Erythroblast (primary cell): ENCODE measurements at places on chromosomes 5 and 9.

- no peak for DNase-seq
Observed at GRCh38 chr9:16867576-16868311, 2.7 kb downstream of the BNC2 start.

- no peak for DNase-seq
Observed at GRCh38 chr9:115132648-115133047, 14.7 kb upstream of the TNC start.

DNA sequence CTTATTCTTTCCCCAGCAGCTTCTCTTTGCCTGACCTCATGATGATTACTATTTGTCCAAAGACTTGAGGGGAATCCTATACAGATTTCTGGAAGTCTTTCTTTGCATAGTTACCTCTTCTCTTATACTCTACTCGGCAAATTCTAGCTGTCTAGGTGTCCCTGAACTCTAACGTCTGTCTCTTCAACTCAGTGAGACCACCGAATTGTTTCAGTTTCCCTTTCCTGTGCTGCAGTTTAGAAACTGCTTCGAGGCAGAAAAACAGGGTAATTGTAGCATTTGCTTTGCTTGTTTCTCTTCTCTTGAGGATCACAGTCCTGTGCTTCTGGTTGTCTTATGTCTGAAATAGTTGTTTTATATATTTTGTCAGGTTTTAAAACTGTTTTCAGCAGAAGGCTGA lies 14.8 kb downstream of the LVRN start:
- no peak for DNase-seq

DNA sequence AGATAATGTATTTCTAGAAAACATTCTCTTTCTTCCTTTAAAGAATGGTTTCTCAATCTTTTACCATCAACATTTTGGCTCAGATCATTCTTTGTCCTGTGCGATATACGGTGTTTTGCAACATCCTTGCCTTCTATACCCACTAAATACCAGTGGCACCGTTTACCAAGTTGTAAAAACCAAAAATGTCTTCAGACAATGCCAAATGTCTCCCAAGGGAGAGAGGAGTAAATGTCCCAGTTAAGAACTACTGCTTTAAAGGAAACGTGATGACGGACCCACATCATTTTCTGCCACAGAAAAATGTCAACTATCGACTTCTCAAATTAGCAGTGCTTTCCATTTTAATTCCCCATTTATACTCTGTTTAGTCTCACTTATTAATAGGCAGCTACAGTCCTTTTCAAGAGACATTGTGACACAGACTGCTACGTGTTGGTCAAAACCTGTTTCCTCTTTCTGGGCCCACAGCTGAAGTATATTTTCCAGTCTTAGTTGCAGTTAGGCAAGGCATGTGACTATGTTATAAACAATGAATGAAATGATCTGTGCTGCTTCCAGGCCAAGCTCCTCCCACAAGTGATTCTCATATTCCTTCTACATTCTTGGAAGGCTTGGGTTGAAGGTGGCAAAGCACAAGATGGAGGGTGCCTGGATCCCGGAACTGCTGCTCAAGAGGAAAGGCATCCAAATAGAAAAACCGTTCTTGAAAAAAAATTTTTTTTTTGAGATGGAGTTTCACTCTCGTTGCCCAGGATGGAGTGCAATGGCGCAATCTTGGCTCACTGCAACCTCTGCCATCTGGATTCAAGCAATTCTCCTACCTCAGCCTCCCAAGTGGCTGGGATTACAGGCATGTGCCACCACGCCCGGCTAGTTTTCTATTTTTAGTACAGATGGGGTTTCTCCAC lies 8.8 kb downstream of the PRXL2C start:
- DNase-seq: no peak

GRCh38 chr9:22229069-22229468 lies 217.6 kb upstream of the DMRTA1 start:
- no peak for DNase-seq

- DNase-seq: no peak
Observed at GRCh38 chr9:90107726-90108655, 503.2 kb downstream of the GADD45G start.

DNA sequence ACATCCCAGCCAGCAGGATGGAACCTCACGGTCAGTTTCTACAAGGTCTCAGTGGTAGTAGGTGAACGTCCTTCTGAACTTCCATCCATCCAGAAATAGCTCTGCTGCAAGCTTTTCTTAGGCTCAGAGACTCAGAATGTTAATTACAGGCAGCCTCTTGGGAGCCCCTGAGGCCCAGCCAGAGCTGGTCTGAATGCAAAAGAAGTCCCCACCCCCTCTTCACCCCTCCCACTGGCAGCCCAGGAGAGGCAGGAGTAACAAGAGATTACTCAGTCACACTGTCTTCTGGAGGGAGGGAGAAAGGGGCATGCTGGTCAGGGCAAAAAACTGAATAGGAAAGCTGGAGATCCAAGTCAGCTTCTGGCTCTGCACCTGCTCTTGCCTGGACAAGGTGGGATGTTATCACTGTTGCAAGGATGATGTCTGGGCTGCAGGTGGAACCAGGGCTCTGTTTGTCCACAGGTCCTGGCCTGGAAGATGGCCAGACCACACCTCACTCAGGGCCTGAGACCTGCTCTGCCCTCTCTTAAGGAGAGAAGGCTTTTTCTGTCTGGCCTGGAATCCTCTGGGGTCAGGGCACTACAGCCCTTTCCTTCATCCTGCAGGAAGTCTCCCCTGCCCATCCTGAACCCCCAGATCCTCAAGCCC lies 9.1 kb downstream of the ENHO start:
- DNase-seq: no peak

GRCh38 chr9:13436591-13436990 lies 157.1 kb upstream of the MPDZ start:
- no peak for DNase-seq

- no peak for DNase-seq
Observed at GRCh38 chr9:21943464-21943863, 50.7 kb downstream of the CDKN2A start.

GRCh38 chr5:125883223-125883622 lies 540.0 kb upstream of the GRAMD2B start:
- no peak for DNase-seq

- DNase-seq: no peak
Observed at GRCh38 chr9:14119694-14120514, 194.0 kb downstream of the NFIB start.

- no peak for DNase-seq
Observed at GRCh38 chr5:133456933-133457402, 155.4 kb downstream of the FSTL4 start.

- no peak for DNase-seq
Observed at GRCh38 chr9:115114546-115114945, 3.4 kb downstream of the TNC start.

GRCh38 chr9:79568337-79569101 lies 3.2 kb upstream of the TLE4 start:
- DNase-seq: no peak

- peak; percentile 79 for DNase-seq
Observed at GRCh38 chr9:129640871-129641749, 841 bp downstream of the ASB6 start.

DNA sequence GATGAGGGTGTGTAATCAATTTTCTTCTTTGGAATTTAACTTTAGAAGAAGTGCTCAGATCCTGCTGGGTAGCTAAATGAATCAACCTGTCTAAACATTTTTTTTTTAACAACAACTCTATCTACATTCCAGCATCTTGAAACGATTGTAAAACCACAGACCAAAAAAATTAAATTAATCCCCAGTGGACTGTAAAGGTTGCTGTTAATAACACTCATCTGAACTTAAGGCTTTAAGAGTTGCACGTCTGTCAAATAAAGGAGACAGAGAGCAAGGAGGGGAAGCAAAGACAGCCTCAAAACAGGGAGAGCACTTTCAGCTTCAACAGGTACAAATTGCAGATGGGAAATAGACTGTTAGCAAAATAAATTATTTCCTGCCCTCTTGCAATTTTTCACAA lies 548.5 kb downstream of the DTWD2 start:
- no peak for DNase-seq

GRCh38 chr9:109940561-109940960 lies 160.6 kb downstream of the PALM2AKAP2 start:
- no peak for DNase-seq

DNA sequence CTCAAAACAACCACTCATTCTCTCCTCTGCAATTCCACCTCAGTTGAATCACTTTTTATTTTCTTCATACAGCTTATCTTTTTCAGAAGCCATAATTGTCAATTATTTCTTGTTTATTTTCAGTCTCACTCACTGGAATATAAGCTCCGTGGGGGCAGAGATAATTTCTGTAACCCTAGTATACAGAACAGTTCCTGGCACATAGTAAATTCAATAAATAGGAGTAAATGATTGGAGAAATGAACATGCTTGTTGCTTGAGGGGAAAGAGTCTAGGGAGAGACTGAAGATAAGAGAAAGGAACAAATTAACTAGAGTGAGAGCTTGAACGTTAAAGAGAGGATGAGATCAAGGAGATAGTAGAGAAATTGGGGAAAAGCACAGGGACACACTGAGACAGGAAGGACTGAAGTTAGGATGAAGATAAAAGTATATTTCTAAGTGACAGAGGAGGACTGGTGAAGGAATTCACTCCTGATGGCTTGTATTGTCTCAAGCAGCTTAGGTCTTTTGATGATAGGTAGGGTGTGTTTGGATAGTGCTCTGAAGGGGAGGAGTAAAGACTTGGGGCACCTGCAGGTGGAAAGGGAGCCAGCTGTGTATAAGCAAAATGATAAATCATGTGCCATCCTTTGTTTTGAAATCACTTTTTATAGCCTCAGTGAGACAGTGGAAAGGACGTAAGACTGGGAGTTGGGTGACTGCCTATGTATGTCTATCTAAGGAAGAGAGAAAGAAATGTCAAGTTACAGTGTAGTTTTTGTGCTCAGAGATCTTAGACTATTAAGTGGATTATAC lies 2.2 kb downstream of the NAA35 start:
- DNase-seq: peak; percentile 7

DNA sequence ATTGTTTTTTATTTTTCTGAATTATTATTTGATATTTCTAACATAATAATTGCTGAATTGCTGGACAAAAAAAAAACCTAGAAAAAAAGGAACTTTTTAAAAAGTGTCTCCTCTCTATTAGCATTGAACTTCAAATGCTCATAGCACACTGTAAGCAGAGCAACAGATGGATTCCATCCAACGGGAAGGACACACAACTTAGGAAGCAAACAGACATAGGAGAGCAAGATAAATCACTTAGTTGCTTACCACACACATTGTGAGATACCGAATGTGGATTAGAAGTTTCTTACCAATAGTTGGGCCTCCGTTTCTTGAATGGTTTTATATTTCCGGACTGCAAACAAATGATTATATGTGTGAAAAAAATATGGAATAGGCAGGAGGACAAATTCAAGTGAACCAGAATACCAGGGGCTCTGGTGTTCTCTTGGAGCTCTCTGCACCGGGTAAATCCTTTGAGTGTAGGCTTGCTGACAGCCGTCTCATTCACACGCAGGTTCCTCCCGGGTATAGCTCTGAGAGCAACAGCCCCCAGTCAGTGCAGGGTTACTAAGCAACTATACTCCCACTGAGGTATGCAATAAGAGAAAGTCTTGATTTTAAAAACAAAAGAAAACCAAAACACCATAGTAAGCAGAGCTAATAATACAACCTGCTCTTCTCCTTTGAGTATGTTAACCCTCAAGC lies 217.6 kb downstream of the TMEM167A start:
- no peak for DNase-seq

- DNase-seq: no peak
Observed at GRCh38 chr9:108001237-108001636, 511.7 kb upstream of the KLF4 start.

- DNase-seq: no peak
Observed at GRCh38 chr5:13695076-13695712, 249.3 kb downstream of the DNAH5 start.

GRCh38 chr5:139470821-139471300 lies at the start of gene SMIM33:
Gene SMIM33 (plus strand): TSS chr5:139471004. CDS start chr5:139471122, 118 bp downstream.
- DNase-seq: no peak

DNA sequence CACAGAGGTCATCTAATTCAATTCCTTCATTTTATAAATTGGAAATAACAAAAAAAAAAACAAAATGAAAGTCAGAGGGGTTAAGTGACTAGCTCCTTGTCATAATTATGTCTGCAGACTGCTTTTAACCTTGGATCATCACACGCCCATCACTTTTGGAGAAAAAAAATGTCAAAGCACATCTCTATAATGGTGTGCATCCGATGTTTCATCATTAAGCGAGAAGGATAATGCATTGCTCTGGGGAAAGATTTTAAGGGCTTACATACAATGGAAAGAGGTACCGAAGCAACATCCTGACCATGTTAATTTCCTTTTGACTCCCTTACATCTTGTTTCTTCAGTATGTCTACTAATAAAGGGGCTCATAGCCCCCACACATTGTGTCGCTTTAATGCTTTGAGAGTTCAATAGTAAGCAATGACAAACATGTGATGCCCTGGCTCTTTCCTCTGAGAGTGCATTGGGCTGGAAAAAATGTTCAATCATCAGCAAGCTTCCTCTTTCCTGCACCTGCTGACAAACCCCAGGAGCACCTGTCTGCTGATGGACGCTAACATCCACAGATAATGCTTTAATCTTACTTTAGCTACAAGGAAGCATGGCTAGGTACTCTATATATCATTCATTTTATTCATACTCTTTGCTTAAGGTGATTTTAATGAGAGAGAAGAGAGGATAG lies 242.2 kb downstream of the SMARCA2 start:
- DNase-seq: no peak

- peak; percentile 85 for DNase-seq
Observed at GRCh38 chr5:39080597-39081204, 6.5 kb upstream of the RICTOR start.

DNA sequence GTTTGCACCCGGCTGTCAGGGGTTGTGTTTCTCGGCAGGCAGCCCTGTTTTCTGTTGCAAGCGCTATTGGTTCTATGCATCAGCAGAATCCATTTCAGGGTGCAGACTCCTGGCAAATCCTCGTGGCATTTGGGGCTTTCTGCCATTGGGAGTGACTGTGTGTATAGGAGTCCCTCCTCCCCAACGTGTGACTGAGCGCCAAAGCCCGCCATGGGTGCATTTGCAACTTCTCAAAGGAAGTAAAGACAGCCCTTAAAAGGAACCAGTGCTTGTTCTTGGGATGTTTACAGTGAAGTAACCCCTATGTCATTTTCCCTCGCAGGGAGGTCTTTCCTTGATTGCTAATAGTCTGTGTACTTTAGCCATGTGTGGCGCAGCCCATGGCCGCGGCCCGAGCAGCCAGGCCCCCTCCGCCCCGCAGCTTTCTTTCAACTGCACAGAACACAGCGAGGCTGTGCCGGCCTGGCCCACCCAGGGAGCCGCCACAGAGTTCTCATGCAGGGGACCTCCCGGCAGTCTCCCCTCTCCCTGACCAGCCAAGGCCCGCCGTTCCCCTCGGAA lies 175.6 kb downstream of the HSD17B3 start:
- no peak for DNase-seq

GRCh38 chr5:39801306-39801705 lies 376.5 kb upstream of the DAB2 start:
- no peak for DNase-seq

DNA sequence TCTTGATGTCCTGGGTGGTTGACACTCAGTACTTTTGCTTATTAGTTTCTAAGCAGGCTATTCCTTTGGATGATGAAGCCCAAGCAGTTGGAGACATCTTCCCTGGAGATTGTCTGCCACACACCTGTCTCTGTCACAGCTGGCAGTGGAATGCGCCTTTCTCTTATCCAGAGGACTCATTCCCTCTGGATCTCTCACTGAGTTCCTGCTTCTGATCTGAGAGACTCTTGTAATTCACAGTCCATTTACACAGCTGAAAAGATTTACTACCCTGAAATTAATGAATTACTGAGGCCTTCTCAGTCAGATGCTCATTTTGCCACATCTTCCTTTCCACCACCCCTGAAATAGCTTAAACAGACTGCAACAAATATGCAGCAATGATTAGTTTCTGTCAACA lies 15.9 kb downstream of the TAL2 start:
- DNase-seq: no peak
